ENCODE measurements at places on chromosomes 1 and 21. TPM values are rescaled to one million over a fixed set of nuclear protein-coding genes. Genes with fewer than 3 reads are reported as not detected.

- DNase-seq, result no peak
These were observed 64.0 kb downstream of the PLPPR5 start for GRCh38 chr1:98940722-98941079.

DNA sequence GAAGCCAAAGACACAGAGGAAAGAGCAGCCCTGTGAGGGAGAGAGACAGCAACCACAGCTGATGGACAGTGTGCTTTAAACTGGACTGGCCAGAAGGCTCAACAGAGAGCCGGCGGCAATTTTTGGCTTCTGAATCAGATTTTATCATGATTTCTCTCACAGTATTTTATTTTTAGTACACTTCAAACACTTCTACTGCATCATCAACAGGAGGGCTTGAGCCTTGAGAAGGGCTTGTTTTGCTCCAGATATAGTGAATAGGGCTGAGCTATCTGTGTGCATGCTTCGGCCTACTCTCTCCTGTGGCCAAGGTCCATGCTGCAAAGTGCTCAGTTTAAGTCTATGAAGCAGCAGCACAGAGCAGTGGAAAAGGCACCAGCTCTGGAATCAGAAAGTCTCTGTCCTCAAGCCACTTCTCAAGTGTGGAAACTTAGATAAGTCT, 33.3 kb downstream of the ADCY10 start:
- no peak for DNase-seq

Gene C1orf185
- not detected for total RNA-seq

- no peak for DNase-seq
These were observed 66.7 kb upstream of the ACOT11 start for GRCh38 chr1:54481201-54481884.

Gene ELAPOR1
- total RNA-seq, result 0.48 TPM

GRCh38 chr21:36450511-36450910, 29.4 kb downstream of the CLDN14 start:
- DNase-seq, result no peak

DNA sequence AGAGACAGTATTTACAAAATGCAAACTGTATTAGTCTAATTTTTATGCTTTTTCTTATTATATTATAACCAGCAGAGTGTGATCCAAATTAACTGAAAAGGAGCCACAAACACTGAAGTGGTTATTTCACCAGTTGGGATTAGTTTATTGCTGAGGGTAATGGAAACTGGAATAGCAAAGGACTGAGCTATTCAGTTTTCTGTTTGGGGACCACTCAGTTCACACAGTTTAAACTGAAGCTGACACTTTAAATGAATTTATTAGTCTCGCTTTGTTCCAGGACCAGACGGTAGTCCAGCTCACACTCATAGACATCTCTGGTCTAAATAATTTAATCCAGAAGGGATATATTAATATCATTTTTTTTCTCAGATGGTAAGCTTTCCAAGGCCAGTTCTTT, 410.7 kb downstream of the LTN1 start:
- DNase-seq, result no peak

DNA sequence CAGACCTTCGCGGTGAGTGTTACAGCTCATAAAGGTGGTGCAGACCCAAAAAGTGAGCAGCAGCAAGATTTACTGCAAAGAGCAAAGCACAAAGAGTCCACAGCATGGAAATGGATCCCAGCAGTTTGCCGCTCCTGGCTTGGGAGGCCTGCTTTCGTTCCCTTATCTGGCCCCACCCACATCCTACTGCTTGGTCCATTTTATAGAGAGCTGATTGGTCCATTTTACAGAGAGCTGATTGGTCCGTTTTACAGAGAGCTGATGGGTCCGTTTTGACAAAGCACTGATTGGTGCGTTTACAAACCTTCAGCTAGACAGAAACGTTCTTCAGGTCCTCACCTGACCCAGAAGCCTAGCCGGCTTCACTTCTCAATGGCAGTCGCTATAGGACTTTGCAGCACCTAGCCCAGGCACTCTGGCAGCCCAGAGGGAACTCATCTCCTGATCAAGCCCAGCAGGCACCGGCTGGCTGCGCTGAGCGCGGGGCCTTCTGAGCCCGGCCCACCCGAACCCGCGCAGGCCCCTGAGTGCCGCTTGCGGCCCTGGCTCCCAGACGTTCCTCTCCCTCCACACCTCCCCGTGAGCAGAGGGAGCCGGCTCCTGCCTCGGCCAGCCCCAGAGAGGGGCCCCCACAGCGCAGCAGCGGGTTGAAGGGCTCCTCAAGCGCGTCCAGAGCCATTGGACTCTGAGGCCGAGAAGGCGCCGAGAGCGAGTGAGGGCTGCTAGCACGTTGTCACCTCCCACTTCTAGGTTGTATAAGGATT, 200.3 kb downstream of the LMO4 start:
- no peak for DNase-seq

Gene ASCL5
- not detected for total RNA-seq

Gene HEYL
- 6.5 TPM for total RNA-seq

All from omental fat pad (tissue), 4 donors.